Esophagus squamous epithelium (tissue), 5 donors: ENCODE measurements at places on chromosomes 2 and 18.

- no peak for DNase-seq
Observed at GRCh38 chr2:238389988-238390589, 36.6 kb upstream of the ASB1 start.

- DNase-seq = no peak
Observed at GRCh38 chr2:235390816-235391194, 103.0 kb upstream of the AGAP1 start.

DNA sequence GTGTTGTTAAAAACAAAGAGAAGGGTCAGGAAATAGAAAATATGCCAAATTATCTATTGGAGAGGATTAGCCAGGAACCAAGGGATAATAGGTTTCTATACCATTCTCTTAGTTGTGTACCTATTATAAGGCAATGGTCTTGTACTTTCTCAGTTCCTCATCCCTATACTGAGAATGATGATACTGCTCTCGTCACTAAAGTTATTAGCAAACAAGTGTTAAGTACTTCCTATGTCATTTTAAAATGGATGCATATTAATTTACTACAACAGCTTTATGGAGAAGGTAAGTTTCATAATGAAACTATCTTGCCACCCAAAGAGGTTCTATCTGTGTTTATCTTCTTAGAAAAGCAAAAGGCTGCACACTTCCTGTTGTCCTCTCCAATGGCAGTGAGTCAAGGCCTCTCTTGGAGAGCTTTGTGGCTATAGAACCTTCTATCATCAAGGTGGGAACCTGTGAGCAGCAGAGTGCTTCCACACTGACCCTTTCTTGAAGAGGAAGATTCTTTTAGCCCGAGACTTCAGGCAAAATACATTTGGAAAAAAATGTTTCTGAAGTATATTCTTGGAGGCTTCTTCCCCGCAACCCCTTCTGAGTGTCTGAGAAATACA is 460.7 kb upstream of the FANCL start:
- DNase-seq = no peak

GRCh38 chr2:233346376-233346775 is 7.9 kb upstream of the DGKD start:
- no peak for DNase-seq

DNA sequence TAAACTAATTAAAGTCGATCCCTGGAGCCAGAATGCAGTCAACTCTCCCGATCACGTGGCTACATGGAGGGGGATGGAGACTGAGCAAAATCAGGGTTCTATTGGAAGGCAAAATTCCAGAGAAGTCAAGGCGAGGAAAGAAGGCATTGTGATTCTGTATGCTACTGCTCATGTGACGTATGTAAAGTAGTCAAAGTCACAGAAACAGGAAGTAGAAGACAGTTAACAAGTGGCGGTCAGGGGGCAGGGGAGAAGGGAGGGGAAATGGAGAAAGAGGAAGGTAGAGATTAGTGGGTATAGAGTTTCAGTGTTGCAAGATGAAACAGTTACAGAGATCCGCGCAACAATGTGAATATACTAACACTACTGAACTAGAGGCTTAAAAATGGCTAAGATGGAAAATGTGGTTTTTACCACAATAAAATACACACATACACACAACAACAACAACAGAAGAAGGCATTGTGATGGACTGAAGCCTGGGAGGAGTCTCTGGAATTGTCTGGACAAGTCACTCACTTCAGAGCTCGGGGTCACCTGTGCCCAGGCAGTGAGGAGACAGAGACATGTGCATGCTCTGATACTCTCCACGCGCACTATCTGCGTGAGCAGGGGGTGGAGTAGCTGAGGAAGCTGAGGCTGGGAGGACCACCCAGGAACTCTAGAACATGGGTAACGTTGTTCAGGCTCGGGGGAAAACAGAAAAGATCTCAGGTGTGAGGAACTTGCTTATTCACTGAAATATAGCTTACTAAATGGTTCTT is 89.9 kb upstream of the CDCA7 start:
- peak; percentile 9 for DNase-seq

- no peak for DNase-seq
Observed at GRCh38 chr2:207282916-207283315, 117.2 kb upstream of the KLF7 start.

DNA sequence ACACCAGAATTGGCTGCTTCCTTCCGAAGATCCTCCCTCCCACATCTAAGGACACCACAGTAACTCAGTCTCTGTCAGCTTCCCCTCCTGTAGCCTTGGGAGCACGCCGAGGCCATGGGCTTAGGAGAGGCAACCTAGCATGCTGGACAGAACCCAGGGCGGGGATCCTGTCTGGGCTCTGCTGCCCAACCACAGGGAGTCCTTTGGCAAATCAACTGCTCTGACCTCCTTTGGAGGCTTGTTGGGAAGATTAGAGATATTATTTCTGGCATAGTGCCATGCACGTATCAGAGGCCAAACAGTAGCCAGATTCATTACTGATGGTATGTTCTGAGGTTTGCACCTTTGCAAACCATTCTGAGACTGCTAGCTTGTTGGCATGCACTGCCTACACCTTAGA is 262.7 kb upstream of the EPAS1 start:
- no peak for DNase-seq

DNA sequence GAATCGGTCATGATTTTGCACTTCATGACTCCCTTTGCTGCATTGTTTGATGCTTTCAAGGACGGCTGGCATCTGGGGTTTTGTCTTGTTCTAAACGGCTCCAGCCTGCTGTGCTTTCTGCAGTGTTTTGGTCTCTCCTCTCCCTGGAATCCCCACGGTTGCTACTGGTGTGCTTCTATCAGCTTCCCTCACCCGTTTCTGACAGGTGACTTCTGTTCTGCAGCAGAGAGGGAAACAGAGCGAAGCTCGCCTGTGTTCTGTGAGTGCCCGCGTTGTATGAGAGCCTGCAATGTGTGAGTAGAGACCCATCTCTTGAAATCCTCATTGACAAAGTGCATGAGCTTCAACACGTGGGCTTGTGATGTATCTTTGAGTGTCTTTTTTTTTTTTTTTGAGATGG is 102.8 kb downstream of the DCDC2C start:
- no peak for DNase-seq

- DNase-seq = no peak
Observed at GRCh38 chr18:50982086-50982801, 14.4 kb downstream of the ELAC1 start.

GRCh38 chr2:39851251-39851650 is 72.2 kb upstream of the THUMPD2 start:
- DNase-seq = no peak

DNA sequence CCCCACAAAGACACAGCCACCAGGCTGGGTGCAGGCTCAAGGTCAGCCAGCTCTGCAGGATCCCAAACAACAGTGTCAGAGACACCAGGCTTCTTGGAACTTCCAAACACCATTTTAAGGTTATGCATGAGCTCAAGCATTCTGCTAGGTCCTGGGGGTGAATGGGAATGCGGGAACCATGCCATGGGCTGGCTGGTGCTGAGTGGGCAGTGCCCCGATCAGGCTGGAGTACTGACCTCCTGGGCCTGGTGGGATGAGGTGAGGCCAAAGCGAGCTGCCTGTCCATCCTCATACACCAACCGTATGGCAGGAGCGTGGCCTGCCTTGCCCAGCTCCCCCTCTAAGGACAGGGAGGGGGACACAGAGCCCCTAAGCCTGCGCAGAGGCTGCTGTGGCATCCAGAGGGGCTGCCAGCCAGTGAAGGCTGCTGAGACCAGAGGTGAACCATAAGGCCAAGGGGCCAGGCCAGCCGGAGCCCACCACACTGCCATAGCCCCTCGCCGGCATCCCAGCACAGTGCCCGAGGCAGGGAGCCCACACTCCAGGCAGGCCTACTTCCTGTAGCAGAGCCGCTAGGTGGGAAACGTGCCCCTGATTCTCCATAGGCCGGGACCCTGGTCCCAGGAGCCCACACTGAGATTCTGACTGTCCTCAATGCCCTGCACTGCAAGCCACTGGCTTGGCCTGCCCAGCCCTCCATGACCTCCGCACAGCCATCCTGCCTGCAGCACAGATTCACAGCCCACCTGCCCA is 135.0 kb downstream of the HDAC4 start:
- no peak for DNase-seq

GRCh38 chr2:11672407-11672806 is 2.4 kb upstream of the NTSR2 start:
- no peak for DNase-seq

DNA sequence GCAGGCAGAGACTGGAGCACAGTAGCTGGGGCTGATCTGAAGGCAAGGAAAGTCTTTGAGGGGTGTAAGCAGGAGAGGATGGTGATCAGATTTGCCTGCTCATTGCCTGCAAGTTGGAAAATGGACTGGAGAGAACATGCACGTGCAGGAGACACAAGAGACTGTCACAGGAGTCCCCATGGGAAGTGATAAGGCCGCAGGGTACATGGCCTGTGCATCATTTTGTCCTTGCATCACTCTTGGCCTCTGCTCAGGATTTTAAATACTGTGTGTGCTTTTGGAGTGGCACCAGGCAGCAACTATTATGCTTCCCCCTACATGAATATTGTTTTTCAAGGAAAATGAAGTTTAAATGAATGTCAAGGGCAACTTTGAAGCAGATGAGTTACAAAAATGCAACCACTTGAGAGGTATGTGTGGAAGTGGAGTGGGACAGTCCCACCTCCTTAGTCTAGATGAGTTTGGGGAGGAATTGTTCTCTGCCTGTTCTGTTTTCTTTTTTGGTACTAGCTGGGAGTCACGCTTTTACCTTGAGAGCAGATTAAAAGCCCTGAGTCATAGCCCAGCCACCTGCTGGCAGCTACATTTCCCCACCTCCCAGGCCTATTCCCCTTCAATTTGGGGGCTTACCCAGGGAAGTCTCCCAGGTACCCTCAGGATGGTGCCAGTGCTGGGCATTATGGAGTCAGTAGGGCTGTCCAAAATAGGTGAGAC is 19.3 kb downstream of the MAPK4 start:
- DNase-seq = no peak

DNA sequence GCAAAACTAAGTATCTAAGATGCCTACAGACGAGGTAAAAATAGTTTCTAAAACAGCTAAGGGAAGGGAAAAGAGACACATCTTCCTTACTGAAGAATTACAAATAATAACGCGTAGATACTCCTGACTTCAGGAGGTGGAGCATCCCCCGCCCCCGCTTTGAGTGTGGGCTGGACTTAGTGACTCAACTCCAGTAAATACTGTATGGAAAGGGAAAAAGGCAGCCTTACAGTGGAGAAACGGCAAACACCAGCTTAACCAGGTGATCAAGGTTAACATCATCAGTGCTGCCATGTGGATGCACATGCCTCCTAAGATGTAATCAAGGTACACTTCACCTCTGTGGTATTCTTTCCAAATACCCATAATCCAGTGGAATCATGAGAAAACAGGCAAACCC is 47.9 kb downstream of the HADHB start:
- no peak for DNase-seq

DNA sequence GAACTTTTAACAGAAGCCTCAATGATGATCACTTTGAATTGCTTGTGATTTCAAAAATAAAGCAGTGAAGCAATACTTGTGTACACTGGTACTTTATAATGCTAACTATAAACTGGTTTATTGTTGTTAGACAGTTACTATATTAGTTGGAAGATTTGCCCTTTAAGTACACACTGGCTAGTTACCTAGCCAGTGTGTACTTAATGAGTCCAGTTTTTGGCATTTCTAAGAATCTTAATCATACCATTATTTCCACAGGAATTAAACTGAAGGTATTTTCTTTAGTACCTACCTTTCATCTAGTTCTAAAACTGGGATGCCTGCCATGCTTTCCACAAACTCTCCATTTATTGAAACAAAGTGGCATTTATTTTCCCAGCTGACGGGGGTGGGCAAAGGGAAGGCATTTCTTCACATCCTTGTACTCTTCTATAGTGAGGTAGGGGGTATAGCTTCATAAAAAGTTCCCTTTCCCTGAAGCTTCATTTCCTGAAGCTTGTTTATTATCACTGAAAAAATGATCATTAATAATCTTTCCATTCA is 49.9 kb downstream of the UGP2 start:
- DNase-seq = no peak
